ENCODE measurements at places on chromosomes 11 and 22.

DNA sequence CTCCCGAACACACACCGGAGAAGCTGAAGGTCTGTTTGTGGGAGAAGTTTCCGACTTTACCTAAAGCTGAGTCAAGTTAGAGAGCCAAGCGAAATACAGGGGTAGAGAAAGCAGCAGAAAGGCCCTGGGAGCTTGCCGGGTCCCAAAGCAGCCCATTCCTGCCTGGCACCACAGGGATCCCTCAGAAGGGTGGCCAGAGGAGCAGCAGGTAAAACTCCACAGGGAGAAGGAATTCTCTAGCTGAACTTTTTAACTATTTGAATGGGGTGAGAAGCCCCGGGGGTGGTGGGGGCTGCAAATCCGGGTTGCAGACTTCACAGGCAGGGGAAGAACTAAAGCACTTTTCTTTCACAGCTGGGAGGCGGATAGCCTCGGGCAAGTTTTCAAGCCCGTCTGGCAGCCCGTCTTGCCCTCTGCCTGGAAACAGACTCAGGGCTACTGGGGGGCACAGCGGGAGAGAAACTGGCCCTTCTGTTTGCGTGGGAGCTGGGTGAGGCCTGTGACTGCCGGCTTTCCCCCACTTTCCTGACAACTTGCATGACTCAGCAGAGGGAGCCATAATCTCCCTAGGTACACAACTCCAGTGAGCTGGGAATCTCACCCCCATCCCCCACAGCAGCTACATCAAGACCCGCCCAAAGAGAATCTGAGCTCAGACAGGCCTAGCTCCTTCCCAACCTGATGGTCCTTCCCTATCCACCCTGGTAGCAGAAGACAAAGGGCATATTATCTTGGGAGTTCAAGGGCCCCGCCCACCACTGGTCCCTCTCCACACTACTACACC lies 311.0 kb downstream of the SBF2 start:
- no peak for DNase-seq

- no peak for DNase-seq
Measured at GRCh38 chr11:72787216-72788104, 6.4 kb downstream of the STARD10 start.

DNA sequence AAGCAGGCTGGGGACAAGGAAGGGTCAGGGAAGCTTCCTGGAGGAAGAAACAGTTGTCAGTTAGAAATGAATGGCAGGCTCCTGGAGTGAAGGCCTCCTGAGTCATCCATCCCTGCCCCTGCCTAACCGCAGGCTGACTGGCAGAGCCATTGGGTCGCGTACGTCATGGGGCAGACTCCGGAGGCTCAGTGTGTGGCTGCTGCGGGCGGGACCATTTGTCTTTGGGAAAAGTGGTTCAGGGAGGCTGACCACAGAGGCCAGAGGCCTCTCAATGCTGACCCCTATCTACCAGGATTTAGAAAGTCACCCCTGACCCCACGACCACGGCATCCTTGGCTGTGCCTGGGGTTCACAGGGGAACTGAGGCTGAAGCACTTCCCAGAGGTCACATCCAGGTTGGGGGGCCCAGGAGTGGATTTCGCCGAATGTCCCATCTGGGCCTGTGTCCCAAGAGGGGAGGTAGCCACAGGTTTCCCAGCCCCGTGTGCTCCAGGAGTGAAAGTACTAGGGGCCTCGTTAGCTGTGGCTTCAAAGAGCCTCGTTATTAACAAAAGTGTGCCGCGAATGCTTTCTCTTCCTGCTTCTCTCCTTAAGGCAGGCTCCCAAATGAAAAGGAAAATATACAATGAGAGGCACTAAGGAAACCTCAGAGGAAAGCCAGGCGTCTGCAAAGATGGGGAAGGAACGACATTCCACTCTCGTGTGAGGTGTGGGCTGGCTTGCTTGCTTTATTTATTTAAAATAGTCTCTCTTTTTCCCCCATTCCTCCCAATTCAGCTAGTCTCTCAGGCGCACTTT lies 58.9 kb downstream of the FLRT1 start:
- peak; percentile 45 for DNase-seq

GRCh38 chr11:107834995-107835394 lies 23.6 kb downstream of the SLC35F2 start:
- DNase-seq: no peak

Data from epithelial cell of proximal tubule (primary cell).